ENCODE measurements at places on chromosomes 16 and 17. TPM values are rescaled to one million over a fixed set of nuclear protein-coding genes. Genes with fewer than 3 reads are reported as not detected.
A peak's percentile ranks its signal among the peaks of the same experiment; 100 is the strongest.

Gene PLXDC1
- total RNA-seq: 6.5 TPM

Gene TGFB1I1
- total RNA-seq: 8.6 TPM

Gene USP36
- 28.5 TPM for total RNA-seq

Gene RPL38
- total RNA-seq: 141 TPM

DNA sequence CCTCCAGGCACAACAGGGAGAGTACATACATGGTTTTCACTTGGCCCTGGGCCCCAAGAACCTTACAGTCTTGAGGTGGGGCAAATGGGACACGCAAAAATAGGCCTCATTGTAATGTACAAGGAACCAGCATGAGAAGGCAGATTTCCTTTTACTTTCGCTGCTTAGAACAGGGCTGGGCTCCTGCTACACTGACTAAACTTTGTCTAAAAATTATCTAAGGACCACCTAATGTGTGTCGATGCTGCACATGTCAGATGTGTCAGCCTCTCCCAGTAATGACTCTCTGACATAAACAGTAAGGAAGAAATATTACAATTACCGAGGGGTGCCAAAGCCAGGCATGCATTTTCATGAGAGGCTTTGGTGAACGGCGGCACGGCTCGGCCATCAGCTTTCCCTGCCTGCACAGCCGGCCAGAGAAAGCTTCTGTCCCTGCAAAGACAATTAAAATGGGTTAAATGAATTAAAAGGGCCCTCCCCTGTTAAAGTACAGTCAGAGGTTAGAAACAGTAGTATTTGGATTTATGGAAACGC is 224.2 kb upstream of the IRX3 start:
- DNase-seq: no peak

DNA sequence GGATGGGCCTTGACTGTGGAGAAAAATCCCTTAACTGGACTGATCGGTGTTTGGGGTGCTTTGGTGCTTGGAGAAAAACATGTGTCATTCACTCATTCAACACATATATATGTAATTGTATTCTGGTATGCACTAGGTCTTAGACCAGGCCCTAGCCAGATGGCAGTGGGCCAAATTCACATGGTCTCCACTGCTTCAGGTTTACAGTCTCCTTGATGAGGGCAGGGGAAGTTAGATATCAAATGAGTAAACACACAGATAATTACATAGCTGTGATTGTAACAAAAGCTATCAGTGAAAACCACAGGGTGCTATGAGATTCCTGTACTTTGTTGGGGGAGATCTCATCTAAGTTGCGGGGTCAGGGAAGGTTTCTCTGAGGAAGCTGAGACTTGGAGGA is 78.8 kb downstream of the WWP2 start:
- peak; percentile 62 for DNase-seq

- DNase-seq: no peak
Observed at GRCh38 chr16:30490210-30490609, 17.7 kb downstream of the ITGAL start.

DNA sequence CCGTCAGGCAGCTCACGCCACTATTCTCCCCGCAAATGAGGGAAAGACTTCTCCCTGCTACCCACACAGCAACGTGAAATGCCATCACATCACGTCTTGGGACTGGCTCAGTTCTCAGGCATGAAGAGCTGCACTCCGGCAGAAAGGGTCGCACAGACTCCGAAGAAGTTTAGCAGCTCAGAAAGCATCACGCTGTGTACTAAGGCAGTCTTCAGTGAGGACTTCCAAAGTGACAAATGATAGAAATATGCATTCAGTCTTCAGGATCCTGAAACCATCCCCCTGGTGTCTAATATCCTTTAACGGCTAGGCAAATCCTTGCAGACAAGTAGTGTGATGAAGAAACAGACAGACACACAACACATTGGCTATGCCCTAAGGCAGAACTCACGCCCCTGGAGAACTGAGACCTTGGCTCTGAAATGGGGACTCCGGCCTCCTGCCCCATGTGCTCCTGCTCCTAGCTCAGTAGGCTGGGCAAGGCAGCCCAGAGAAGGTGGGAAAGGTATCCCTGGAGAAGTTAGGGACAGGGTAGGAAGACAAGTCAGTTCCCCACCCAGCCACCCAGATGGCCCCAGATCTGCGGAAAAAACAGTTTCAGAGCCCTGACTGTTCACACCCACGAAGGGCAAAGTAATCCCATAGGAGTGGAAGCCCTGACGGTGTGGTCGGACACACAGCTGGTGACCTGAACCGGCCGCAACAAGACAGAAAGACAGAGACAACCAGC is 1.6 kb downstream of the XYLT1 start:
- no peak for DNase-seq

DNA sequence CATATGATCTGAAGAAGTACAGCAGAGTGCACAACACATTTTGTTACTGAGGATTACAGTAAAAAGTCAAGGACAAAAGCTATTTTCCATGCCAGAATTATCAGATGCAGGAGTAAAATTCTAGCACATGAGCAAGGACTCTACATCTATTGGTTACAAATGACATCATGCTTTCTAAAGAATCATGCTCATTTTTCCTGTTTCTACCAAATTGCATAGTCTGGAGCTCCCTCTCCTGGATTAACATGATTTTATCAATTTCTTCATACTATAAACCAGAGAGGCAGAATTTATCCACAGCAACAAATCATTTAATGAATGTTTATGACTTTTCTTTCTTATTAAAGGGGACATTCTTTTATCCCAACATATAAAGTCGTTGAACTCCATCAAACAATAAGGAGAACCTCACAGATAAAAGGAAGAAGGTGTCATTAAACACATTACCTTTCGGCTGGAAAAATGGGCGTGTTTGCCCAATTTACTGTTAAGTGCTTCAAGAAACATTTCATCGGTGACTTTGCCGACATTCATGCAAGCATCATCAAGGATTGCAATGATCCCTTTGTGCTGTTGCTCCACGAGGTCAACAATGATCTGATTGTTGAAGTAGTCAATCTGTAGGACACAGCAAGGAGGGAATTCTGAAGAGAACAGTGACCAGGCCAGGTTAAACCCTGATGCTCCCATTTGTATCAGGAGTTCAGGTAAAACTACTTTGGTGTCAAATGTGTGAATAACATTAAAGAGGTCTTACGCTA is 121.7 kb downstream of the MYO1D start:
- no peak for DNase-seq

DNA sequence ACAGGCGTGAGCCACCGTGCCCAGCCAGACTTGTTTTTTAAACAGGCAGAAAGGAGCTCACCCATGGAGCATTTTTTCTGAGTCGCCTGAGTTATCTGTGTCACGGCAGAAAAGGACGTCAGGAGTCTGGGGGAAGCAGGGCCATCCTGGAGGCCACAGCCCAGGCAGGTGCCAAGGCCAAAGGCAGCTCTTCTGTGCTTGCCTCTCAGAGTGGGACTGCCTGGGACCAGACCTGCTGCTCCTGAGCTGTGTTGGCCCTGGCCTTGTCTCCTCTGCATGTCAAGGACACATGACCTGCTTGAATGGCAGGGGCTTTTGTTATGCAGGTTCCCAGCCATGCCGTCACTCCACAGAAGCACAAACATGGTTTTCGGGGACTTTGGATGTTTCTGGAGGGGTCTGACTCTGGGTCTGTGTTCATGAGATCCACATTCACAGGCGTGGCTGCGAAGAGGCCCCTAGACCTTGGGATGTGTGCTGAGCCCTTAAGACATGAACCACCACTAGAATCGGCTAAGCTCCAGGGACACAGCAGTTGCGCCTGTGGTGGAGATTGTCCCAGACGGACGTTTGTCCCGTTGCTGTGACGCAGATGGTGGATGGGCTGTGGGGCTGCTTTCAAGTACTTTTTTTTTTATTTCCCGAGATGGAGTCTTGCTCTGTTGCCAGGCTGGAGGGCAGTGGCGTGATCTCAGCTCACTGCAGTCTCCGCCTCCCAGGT is 33.8 kb downstream of the FOXK2 start:
- peak; percentile 64 for DNase-seq

GRCh38 chr17:74368341-74369081 is 1.2 kb downstream of the GPR142 start:
- DNase-seq: peak; percentile 72

- DNase-seq: peak; percentile 28
Observed at GRCh38 chr17:57948555-57949420, 6.4 kb downstream of the CUEDC1 start.

DNA sequence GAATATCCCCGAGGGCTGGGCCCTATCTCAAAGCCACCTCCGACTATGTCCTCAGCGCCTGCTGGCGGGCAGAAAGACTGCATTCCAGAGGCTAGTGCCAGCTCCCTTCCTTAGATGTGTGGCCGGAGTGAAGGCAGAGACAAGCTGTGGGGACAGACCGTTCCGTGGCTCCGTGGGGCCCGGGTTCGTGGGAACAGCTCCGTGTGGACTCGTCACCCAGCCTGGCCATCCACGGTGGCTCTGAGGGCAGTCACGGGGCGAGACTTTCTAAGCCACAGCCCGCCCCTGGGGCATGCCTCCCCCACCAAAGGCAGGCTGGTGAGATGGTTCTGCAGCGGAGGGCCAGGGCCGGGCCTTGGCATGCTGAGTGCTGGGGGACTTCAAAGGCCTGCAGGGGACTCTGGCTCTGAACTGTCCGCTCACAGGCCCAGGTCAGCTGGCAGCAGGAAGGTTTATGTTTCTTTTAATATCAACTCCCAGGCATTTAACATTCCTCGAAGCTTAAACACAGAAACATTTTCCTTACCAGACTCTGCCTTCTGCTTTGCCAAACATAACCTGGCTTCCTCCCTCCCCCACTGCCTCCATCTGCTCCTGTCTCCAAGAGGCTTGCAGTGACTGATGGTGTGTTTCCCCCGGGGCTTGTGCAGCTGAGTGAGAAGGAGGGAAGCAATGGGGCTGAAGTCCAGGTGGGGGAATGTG is 50.4 kb downstream of the TIMM22 start:
- DNase-seq: no peak

DNA sequence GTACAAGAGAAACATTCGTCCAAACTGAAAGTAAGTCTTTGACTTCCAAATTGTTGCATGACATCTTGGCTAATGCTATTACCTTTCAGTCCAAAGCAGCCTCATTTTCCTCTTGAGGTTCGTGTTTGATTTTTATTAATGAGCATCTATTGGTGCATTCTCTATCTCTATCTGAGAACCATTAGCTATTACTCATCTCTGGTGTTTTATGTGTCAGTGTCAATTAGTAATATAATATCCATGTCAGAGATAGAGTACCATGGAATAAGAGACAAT is 388.1 kb upstream of the GOT2 start:
- no peak for DNase-seq

DNA sequence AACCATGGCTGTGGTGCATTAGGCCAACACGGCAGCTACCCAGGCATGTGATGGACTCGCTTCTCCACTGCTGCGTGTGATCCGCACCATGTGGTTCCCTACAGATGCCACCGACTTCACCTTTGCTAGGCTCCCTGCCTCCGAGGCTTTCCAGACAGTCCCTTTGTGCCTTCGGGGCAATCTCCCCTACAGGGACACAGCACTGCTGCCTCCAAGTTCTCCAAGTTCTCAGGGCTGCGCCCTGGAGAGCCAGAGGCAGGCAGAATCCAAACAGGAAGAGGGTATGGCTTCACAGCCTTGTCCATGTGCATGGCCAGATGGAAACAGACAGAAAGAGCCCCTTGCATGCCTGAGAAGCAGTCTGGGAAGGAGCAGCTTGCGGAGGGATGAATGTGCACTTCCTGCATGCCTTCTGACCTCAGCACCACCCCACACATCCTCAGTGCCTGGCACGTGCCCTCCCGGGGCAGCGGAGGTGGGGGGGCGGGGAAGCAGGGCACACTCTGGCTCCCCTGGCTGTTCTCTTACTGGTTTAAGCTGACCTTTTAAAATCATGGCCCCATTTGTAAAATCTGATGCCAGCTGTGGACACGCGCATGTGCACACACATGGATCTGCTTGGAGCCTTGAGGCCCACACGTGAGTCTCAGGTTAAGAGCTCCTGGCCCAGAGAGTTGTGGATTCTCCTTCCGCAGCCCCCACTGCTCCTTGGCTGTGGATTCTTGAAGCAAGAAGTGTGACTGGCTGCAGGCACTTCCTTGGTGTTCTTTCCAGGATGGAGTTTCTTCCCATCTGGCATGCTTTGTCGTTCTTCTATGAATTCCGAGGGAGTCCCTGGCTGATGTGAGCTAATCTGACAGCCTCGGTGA is 55.3 kb upstream of the MTSS2 start:
- no peak for DNase-seq

GRCh38 chr17:9370467-9370866 is 205.2 kb downstream of the STX8 start:
- no peak for DNase-seq

DNA sequence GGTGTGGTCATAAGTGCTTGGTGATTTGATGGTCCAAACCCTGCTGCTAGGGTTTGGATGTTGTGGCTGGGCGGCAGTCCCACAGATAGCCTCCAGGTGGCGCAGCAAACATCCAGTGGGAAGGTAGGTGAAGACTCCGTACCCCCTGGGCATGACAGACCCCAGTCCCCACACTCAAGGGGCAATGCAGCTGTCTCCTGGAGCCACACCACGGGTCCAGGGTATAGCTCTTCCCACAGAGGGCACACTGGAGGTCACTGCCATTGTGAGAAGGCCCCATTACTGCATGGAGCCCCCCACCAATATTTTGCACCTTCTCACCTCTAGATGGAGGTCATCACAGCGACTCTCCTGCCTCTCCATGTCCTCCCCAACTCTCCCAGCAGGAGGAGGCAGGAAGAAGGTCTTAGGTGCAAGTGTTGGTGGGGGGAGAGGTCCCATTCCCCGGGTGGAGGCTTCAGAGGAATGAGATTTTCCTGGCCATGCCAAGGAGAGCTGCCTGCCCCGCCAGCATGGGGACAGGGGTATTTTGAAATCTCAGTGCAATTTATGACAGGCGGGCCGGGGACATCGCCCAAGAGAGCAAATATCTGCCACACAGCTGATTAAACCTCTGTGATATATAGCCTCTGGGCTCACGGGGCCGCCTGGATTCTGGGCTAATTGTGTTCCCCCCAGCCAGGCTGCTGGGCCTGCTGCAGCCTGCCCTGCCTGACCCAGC is 17.1 kb upstream of the C17orf113 start:
- peak; percentile 65 for DNase-seq

Data from body of pancreas (tissue), 4 donors.